Esophagus mucosa (tissue), 1 donor: ENCODE measurements at places on chromosomes 2 and 18. TPM values are rescaled to one million over a fixed set of nuclear protein-coding genes. Genes with fewer than 3 reads are reported as not detected.

Gene ASXL3
- 0.32 TPM for total RNA-seq

Gene AAMP
- total RNA-seq = 67.0 TPM

Gene CGREF1
- 0.96 TPM for total RNA-seq

Gene CD8A
- 0.44 TPM for total RNA-seq

Gene ADD2
- total RNA-seq = 0.56 TPM

Gene CFC1
- total RNA-seq = not detected

Gene TOGARAM2
- total RNA-seq = 0.16 TPM

Gene CD302
- total RNA-seq = 1.6 TPM

Gene TEX44
- total RNA-seq = not detected
